Vagina (tissue), 2 donors: ENCODE measurements at places on chromosomes 1 and 21.

- DNase-seq = no peak
These were observed 77.2 kb downstream of the FHAD1 start for GRCh38 chr1:15323989-15324868.

- no peak for DNase-seq
These were observed 73.1 kb upstream of the EDEM3 start for GRCh38 chr1:184827600-184828368.

DNA sequence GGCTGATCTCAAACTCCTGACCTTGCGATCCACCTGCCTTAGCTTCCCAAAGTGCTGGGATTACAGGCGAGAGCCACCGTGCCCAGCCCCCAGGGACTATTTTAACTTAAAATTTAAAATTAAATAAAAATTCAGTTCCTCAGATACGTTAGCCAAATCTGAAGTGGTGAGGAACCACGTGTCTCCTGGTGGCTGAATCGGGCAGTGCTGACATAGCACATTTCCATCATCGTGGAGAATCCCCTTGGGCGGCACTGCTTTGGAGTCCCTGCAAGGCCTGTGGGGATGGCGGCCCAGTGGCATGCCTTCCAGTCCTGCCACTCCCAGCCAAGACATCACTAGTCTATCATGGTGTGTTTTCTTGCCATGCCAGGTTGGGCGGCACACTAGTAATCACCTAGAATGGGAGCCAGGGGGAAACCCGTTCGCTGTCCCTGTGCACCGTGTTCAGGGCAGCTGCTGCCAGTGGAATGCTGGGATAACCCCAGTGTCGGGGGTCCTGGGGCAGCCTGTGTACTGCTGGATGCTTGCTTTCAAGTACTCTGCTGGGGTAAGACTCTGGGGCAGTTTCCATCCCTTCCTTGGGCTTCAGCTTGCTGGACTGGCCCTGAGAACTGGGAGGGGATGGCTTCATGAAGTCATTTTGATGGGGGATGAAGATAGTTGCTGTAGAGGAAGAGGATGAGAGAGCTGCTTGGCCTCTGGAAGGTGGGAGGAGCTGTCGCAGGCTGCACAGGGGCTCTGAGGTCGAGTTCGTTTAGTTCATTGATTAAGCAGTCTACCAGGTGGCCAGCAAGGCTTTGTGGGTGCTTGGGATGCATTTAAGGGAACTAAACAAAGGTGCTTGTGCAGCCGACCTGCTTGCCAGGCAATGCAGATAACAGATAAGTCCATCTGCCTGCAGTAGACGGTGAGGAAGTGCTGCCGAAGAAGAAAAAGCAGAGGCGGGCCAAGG lies 4.6 kb downstream of the ZBTB48 start:
- DNase-seq = no peak

DNA sequence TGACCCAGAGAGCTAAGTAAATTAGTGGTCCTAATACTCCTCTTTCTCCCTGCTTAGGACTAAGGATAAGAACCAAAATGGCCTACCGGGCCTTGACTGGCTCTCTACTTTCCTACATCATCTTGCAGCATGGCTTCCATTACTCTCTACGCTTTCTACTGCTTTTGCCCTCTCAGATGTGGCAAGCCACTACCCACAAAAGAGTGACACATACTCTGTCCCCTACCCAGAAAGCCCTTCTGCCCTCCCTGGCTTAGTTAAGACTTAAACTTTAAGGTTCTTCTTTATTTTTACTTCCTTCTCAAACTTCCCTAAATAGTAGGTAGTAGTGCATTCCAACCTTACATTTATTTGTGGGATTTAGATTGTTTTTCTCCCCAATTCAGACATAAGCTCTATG lies 228.1 kb downstream of the TPR start:
- DNase-seq = no peak

DNA sequence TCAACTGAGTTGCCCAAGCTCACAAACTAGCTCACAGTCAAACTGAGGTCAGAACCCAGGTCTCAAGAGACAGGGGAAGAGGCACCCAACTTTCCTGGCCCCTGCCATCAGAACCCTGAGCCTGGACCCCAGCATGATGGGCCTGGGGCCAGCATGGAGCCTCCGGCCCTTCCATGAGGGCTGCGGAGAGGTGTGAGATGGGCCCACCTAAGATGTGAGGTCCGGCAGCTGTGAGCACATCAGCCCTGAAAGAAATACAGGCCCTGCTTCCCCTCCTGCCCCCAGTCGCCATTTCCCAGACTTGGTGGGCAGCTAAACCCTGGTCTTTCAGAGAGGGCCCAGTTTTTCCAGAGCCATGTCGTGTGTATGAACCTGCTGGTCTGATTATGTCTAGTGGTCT lies 30.6 kb downstream of the QSOX1 start:
- DNase-seq = no peak

- DNase-seq = no peak
These were observed 8.2 kb upstream of the KCNE2 start for GRCh38 chr21:34355570-34355969.

GRCh38 chr1:151537112-151537511 lies 3.0 kb upstream of the TUFT1 start:
- DNase-seq = no peak
